T47D (cell line): ENCODE measurements at places on chromosomes 6 and 20.
A peak's percentile ranks its signal among the peaks of the same experiment; 100 is the strongest.

GRCh38 chr6:40558102-40558501 is 29.1 kb downstream of the LRFN2 start:
- no peak for DNase-seq

DNA sequence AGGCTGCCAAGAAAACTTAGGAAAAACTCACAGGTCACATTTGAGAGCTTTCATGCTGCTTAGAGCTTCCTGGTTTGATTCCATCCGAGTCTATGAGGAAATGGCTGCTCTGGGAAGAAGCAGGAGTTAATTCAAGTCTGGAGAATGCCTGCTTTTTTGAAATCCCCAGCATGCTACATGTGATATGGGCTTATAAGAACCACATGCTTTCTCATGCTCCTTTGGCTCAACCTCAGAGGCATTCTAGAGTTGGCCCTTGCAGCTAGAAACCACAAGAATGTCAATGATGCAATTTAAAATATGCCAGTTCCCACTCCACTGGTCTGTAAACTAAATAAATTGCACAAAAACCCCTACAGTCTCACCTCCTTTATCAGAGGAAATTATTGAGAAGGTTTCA is 142.9 kb upstream of the OLIG3 start:
- no peak for DNase-seq

GRCh38 chr6:11337306-11337705 is 104.8 kb upstream of the NEDD9 start:
- DNase-seq: no peak

- DNase-seq: no peak
Observed at GRCh38 chr6:32792901-32793435, 23.8 kb downstream of the HLA-DOB start.

GRCh38 chr6:139851206-139851605 is 476.8 kb upstream of the CITED2 start:
- no peak for DNase-seq

DNA sequence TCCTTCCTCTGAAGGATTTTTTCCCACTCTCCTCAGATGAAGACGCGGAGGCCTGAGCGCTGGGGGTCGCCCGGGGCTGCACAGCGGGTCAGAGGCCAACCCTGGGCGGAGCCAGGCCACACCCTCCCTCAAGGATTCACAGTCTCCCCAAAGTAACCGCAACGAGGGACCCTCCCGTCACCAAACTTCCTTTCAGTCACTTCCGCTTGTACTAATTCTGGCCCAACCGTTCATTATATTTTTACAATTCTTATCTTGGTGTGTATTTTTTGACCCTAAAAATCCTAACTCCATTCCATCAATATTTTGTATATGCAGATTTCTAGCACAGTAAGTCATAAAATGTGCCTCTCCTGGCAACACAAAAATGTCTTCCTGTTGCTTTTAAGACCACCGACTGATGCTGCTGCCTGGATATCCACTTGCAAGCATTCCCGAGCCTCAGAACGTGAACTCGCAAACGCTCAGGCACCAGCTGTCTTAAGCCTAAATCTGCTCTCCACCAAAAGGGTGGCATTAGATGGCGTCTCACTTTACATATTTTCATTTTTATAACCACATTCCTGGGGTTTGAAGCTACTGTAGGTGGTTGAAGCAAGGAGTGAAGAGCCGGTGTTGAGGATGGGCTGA is 128.0 kb downstream of the DLL1 start:
- DNase-seq: no peak

DNA sequence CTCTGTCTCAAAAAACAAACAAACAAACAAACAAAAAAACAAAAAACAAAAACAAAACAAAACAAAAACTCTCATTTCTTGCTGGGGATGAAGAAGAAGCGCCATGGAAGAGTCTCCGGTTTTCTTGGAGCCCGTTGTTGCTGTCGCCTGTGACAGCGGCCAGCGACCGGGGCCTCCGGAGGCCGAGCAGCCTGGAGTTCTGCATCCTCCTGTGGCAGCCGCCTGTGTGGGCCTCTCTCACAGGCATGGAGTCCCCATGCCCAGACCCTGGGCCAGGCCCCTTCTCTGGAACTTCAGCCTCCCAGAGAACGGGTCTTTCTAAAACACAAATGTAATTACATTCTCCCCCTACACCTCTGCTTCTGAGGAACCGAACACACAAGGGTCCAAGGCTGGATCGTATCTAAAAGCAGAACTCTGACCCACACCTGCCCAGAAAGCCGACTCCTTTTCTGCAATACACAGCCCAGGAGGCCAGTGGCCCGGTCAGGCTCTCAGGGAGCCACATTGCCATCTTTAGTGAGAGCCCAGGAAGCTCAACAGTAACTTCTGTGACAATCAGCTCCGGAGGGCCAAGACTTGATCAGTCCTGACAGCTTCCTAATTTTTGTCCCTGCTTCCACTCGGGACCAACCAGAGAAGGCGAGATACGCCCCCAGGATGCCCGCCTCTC is 18.5 kb downstream of the DACT2 start:
- DNase-seq: no peak

GRCh38 chr6:157768863-157769551 is 54.0 kb upstream of the SNX9 start:
- DNase-seq: no peak

DNA sequence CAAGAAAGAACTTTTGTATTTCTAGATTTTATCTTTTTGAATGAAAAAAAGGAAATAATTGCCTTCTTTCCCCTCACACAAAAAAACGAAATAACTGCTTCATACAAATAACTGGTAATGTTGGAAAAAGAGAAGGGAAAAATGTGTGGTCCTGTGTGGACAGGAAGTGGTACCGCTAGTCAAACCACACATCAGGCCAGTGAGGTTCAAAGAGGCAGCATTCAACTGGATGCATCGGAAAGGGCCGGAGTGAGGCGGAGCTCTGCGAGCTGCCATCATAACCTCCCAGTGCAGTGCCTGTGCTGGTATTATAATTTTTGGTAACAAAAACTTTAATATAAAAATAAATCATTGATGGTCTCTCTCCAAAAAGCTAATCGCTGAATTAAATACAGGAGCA is 111.2 kb downstream of the IRF4 start:
- no peak for DNase-seq

GRCh38 chr6:8539453-8539852 is 104.1 kb upstream of the SLC35B3 start:
- peak; percentile 14 for DNase-seq

GRCh38 chr20:50226093-50226974 is 35.7 kb downstream of the CEBPB start:
- no peak for DNase-seq

GRCh38 chr20:24657196-24657595 is 187.8 kb downstream of the SYNDIG1 start:
- DNase-seq: no peak

- no peak for DNase-seq
Observed at GRCh38 chr20:48932375-48932941, 10.9 kb downstream of the ARFGEF2 start.

GRCh38 chr6:37865504-37865903 is 46.0 kb downstream of the ZFAND3 start:
- DNase-seq: no peak

DNA sequence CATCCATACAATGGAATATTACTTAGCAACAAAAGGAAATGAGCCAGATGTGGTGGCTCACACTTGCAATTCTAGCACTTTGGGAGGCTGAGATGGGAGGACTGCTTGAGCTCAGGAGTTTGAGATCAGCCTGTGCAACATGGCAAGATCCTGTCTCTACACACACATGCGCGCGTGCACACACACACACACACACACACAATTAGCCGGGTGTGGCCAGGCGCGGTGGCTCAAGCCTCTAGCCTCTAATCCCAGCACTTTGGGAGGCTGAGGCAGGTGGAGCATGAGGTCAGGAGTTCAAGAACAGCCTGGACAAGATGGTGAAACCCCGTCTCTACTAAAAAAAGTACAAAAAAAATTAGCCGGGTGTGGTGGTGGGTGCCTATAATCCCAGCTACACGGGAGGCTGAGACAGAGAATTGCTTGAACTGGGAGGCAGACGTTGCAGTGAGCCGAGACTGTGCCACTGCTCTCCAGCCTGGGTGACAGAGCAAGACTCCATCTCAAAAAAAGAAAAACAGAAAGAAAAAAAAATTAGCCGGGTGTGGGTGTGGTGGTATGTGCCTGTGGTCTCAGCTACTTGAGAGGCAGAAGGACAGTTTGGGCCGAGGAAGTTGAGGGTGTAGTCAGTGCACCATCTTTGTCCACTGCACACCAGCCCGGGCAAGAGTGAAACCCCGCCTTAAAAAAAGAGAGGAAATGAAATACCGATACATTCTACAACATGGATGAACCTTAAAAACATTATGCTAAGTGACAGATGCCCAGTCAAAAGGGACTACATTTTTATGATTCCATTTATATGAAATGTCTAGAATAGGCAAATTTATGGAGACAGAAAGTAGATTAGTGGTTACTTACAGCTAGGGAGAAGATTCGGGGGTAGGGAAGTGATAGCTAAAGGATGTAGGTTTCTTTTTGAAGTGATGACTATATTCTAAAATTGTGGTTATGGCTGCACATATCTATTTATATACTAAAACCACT is 52.5 kb downstream of the RBL1 start:
- DNase-seq: no peak

DNA sequence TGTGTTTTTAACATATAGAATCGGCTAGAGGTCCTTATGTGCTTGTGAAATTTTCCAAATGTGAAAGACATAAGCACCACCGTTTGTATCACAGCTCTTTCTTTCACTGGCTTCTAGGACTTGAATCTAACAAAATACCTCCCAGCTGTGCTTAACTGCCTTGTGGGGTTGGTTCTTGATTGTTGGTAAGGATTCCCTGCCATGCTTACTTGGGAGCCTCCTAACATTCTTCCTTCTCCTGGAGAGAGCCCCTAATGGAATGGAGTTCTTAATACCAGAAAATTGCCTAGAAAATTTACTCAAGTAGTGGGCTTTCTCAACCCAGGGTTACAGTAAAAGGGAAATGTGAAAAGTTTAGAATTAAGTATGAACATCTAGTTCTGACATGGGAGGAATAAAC is 121.2 kb downstream of the COL19A1 start:
- no peak for DNase-seq

DNA sequence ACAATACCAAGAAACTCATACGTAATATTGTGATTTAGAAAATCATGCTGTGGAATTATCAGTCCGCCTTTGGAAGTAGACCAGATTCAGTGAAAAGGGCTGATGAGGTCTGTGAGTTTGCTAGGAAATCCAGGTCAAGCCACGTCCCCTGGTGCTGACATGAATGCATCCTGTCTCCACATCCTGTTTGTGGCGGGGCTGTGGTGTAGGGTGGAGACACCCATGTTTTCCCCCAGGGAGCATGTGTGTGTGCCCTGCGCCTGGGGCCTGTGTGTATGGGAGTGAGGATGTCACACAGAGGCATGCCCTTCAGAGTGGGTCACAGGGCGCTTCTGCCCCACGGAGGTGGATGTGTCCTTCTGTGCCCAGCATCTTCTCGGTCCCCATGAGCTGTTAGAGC is 109.1 kb downstream of the SASH1 start:
- no peak for DNase-seq

GRCh38 chr6:36118550-36119107 is 11.7 kb upstream of the MAPK13 start:
- no peak for DNase-seq

DNA sequence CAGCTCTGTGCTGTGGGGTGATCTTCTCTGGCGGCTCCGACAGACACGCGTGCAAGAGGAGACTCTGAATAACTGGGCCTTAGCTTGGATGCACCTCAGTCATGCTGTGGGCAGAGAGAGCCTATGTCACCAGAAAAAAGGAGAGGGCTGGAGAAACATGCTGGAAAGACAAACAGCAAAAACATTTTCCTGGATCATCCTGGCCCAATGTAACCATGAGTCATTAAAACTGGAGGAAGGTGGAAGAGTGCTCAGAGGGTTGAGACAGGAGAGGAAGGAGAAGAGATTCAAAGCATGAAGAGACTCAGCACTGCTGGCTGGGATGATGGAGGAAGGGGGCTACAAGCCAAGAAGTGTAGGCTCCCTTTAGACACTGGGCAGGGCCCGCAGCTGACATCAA is 292.0 kb downstream of the CDH26 start:
- DNase-seq: no peak

- DNase-seq: no peak
Observed at GRCh38 chr20:18615020-18615650, 27.3 kb downstream of the DTD1 start.

DNA sequence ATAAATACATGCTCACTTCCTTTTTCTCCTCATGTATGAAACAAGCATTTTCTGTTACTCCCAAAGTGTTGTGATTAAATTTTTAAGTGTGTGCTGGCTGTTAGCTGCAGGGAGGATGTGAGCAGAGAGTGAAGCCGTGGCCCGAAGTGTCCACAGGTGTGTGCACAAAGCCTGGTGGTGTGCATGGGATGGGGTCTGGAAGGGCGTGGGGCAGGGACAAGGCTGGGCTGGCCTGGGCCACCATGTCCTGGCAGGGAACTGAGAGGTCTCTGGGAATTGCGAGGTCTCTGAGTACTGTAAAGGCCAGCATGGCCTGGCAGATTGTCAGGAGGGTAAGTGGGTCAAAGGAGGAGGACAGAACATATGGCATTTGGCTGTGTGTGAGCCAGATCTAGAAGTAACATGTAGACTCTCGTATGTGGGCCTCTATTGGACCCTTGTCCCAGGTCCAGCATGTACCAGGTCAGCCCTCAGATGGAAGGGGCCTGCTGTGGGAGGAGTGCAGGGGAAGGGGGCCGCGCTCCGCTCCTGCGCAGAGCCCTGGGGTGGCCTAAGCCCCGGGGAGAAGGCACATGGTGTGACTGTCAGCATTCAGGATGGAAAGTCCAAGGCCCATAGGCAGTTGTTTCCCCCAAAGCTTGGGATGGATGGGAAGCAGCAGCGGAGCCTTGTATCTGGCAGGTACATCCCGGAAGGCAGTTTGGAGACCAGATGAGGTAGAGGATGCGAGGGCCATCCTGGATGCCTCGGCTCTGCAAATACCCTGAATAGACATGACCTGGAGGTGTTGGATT is 45.1 kb upstream of the PHACTR3 start:
- DNase-seq: no peak

GRCh38 chr6:17417817-17418216 is 24.4 kb downstream of the CAP2 start:
- peak; percentile 93 for DNase-seq

DNA sequence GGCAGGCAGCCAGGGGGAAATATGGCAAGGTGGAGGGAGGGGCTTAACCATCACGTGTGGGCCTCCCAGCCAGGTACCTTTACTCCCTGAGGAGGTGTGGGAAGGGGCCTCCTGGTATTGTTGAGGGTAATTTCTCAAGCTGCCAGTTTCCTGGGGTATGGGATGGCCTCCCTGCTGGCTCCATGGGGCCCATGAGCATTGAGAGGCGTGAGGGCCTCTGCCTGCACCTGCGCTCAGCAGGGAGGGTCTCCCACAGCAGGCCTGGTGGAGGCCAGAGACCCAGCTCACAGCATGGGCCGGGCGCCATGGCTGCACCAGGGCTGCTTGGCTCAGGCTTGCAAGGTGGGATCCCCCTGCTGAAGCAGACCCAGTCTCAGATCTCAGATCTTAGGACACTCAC is 113.0 kb downstream of the GRM4 start:
- no peak for DNase-seq

- DNase-seq: peak; percentile 18
Observed at GRCh38 chr6:89433252-89434149, 549 bp downstream of the ANKRD6 start.
